ENCODE measurements at places on chromosomes 7 and 10.

GRCh38 chr7:39094731-39095130, 117.0 kb downstream of the POU6F2 start:
- no peak for DNase-seq

DNA sequence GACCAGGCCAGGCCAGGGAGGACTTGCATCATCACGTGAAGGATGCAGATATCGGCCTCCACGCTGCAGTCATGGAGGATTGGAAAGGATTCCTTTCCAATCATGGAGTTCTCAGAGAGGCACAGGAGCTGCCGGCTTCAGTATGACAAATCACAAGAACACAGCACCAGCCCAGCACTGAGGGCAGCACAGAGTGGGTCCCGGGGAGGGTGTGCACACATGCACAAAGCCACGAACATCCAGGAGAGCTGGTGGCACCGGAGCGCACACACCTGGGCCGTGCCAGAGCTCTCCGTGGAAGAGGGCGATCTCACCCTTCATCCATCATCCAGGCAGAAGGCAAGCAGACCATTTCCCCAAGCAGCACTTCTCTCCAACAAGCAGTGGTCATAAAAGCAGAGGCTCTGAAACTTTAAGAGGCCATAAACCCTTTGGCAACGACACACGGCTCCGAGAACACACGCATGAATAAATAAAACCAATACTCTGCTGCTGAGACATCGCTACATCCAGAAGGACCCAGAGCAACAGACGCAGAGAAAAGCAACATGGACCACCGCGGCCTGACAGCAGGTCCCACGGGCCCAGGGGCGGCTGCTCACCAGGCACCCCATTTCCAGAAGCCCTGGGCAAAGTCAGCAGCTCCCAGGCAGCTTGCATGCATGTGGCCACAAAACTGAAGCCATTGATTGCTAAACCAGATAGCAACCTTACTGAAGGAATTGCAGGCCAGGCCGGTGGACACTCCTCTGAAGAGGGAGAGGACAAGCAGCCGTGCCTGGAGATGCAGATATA, 180.8 kb downstream of the USP6NL start:
- DNase-seq, result no peak

DNA sequence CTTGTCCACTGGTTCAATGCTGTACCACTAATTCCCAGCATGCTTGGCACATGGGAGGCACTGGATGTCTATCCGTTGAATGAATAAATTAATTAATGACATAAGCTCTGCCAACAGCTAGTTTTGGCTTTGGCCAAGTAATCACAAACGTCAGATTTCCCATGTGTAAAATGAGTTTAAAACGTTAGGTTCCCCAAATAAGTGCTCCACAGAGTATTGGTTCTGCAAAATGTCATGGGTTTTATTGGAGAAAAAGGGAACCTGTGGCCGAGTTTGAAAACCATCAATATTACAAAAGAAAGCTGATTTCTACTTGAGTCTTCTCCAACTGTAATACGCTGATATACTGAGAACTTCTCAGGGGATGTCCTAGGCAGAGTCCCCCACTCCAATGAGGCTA, 23.2 kb downstream of the ELMO1 start:
- no peak for DNase-seq

DNA sequence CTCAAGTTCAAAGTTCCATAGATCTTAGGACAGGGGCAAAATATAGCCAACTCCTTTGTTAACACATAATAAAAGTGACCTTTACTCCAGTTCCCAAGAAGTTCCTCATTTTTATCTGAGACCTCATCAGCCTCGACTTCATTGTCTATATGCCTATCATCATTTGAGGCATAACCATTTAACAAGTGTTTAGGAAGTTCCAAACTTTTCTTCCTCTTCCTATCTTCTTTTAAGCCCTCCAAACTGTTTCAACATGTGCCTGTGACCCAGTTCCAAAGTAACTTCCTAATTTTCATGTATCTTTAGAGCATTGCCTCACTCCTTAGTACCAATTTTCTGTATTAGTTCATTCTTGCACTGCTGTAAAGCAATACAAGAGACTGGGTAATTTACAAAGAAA, 569.1 kb downstream of the ANKRD7 start:
- DNase-seq, result no peak

GRCh38 chr10:82653244-82654155, 778.5 kb downstream of the NRG3 start:
- no peak for DNase-seq

DNA sequence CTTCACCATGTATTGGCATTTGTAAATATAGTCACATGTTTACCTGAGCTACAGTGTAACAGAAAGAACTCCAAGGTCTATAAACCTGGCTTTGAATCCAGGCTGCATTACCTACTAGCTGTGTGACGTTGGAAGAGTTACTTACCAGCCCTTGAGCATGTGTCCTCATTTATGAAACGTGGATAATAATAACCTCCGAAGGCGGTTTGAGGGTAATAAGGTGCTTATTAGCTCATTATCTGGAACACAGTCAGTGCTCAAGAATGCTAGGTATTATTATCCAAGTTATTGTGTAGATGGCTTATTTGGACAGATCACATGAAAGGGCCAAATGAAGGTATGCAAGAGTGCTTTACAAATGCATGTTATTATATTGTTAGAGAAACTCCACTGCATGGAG, 64.9 kb downstream of the SEC23IP start:
- DNase-seq, result no peak

DNA sequence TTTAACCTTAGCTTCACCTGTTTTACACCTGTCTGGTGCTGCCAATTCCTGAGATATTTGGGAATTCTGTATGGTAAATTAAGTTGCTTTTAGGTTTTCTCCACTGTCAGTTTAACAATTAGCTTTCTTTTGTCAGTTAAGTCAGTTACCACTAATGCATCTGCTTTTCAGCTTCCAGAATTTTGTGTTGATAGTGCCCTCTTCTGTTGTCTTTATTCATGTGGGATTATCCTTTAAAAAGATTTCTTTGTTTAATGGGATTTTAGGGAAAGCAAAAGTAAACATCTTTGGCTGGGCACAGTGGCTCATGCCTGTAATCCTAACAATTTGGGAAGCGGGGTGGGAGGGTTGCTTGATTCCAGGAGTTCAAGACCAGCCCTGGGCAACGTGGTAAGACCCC, 8.1 kb downstream of the TFAM start:
- DNase-seq, result no peak

DNA sequence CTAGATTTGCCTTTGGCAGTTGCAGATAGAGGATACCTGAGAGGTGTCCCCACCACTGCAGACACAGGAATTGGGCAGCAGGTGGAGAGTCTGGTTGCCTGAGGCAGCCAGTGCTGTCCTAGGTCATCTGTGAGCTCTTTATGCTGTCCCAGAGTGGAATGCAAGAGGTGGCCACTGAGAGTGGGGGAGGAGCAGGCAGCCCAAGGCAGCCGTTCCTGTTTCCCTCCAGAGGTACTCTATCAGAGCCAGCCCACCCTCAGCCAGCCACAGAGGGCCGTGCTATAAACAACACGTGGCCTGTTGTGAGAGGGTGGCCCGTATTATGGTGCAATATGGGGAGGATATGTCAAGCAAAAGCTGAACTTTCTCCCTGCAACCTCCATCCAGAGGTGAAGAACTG, 8.5 kb downstream of the LRRC18 start:
- no peak for DNase-seq

GRCh38 chr7:49850921-49851613, 77.6 kb downstream of the VWC2 start:
- no peak for DNase-seq

DNA sequence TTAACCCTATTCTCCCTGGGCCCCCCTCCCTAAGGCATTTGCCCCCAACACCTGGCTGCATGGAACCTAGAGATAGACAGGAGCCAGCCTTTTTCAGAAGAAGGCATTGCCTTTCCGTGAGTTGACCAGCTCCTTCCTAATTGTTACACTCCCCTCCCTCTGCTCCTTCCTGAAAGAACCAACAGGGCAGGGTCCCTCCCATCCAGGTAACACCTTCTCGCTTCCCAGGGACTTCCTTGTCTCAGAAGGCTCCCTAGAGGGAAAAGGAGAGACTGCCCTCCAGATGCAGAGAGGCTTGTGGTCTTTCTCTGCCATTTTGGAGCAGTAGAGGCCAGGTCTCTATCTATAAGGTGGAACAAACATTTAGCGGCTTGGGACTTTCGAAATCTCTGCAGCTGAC, 31.9 kb downstream of the PALD1 start:
- DNase-seq, result no peak

- DNase-seq, result no peak
Observed at GRCh38 chr10:4512671-4513240, 313.3 kb upstream of the AKR1E2 start.
